NCI-H1048 (cell line): ENCODE measurements at places on chromosomes 5 and 9.
A peak's percentile ranks its signal among the peaks of the same experiment; 100 is the strongest.

- DNase-seq, result no peak
These were observed 139.8 kb downstream of the APBA1 start for GRCh38 chr9:69532396-69532795.

DNA sequence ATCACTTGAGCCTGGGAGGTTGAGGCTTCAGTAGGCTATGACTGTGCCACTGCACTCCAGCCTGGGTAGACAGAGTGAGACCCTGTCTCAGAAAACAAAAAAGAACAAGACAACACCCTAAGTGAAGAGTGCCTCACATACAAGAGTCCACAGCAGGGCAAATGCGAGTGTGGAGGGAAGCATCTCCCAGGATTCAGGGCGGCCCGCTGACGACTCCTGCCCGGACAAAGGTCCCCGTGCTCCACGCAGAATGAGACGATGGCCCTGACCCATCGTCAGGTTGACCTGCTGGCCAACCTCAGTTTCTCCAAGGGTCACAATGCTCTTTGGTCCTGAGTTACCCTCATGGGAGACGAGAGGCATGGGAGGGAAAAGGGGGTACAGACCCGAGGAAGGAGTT, 18.3 kb downstream of the MRNIP start:
- DNase-seq, result no peak

GRCh38 chr9:94005272-94005901, 50.2 kb upstream of the BARX1 start:
- no peak for DNase-seq

GRCh38 chr9:77495834-77496671, 152.1 kb downstream of the GNA14 start:
- DNase-seq, result no peak

DNA sequence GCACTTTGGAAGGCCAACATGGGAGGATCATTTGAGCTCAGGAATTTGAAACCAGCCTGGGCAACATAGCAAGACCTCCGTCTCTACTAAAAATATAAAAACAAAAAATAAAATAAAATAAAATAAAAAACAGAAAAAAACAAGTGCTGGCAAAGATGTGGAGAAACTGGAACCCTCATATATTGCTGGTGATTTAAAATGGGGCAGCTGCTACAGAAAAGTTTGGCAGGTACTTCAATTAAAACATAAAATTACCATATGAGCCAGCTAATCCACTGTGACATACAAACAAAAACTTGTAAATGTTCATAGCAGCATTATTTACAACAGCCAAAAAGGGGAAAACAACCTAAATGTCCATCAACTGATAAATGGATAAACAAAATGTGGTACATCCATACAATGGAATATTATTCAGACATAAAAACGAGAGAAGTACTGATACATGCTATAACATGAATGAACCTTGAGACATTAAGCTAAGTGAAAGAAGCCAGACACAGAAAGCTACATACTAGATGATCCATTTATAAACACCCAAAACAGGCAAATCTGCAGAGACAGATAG, 42.7 kb downstream of the PFDN1 start:
- DNase-seq, result no peak

DNA sequence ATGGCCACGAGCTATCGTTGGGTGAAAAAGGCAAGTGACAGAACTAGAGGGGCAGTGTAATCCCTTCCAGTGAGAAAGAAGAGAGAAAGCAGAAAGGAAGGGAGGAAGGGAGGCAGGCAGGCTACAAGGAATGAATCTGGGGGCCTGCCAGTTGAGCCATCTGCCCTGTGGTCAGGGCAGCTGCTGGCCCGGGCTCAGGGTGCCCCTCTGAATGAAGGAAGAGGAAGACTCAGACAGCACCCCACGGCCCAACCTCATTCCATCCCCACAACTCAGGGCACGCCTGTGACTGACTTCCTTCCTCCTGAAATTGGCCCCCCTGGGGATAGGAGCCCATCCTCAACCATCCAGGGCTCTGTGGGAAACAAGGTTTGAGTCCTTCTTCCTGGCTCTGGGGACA, 20.3 kb upstream of the FLT4 start:
- no peak for DNase-seq

DNA sequence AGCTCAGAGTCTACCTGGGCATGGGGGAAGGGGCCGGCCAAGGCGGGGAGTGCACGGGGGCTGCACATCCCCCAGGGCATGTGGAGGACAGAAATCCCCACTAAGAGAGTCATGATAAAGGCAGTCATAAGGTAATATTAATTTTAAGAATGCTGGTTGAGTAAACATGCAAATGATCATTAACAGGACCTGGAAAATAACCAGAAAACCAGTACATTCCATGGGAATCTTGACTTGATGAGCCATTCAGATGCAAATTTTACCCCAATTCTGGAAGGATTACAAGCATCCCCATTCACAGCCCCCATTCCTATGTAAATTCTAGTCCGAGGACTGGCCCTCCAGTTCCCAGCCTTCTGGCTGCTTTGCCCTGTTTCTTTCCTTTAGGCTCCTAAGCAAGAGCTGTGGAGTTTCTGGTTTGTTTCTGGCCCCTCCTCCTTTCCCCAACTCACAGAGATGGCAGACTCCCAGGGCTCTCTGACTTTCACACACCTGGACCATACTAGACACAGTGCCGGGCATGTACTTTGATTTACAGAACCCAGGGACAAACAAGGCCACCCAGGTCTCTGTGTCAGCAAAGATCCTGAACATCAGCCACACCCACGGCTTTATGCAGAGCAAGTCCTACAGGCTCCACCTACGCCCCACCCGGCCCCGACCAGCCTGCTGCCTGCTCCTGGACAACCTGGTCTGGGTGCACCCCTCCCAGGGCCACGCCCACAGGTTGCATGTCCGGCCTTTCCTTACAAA, 62.7 kb downstream of the SEMA4D start:
- DNase-seq, result peak; percentile 85

DNA sequence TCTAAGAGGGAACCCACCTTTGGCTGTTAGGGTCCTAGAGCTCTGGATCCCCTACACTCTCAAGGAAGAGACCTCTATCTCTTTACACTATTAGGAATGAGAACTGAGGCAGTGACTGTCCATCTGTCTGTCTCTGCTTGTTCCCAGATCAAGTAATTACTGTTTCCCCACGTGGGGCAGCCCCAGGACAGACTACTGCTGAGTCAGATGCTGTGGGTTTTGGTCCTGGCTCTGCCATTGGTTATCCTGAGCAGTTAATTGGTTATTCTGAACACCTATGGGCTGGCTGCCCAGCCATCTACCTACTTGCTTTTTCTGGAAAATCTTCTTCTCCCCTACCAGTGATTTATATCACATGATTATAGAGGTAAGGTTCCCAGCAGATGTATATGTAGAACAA, 33.3 kb downstream of the FBXO10 start:
- no peak for DNase-seq

DNA sequence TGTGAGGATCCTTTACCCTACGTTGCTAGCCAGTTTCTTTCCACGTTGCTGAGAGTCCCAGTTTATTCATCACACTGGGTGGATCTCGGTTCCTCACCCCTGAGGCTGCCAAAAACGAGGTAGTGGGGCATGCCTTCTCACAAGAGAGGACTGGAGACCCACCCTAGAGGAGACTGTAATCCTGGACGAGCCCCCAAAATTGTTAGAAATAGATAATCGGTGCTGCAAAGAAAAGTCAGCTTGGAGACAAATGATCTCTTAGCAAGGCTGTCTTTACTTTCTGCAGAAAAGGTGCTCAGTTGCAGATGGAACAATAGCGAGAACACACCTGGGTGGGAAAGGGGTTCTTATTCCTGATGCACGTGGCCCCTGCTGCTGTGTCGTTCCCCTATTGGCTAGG, 101.8 kb downstream of the TMEM167A start:
- DNase-seq, result no peak

GRCh38 chr9:126117158-126117425, 209.5 kb upstream of the MVB12B start:
- DNase-seq, result no peak

DNA sequence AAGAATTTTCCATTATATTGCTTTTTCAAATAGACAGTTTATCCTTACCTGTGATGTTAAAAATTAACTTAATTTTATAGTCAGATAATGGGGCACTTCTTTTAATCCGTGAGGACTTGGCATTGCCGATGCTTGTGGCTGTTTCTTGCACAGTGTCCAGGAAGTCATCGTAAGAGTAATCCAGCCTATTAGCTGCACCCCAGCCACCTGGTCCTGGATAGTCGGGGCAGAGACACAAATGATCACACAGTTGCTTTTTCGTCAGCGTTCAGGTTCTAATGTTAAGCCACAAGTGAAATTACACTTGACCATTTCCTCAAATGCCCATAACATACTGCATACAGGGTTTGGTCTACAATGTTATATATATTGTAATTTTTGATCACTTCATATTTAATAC, 107.4 kb downstream of the SVEP1 start:
- DNase-seq, result no peak

- peak; percentile 36 for DNase-seq
These were observed 363.7 kb downstream of the CSNK1G3 start for GRCh38 chr5:123875561-123876275.

- no peak for DNase-seq
These were observed 59.8 kb downstream of the MRPS30 start for GRCh38 chr5:44868541-44868940.

DNA sequence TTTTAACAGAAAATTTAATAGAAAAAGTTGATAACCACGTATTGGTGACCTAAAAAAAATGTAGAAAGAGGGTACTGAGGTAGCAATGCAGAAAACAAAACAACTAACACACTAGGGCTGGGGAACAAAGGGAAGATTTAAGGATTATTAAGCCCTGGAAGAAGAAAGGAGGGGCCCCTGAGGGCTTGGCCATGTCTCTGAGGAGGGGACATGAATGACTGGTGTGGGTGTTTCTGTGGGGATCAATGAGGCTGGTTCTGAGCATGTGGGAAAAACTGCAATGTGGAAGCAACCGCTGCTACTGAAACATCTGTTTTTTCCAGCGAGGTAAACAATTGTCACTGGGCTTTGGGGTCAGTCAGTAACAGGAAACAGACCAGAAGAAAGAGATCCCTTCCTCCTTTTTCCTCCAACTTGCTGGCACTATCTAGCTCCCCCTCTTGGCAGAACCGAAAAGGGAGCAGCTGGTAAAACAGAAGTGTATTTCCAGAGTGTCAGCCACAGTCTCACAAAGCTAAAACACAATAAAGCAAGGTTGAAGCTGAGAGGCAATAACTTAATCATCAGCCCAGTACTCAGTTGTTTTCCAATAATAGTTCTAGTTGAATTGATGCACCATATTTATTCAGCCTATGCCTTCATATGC, 48.3 kb downstream of the ATPSCKMT start:
- DNase-seq, result no peak

- no peak for DNase-seq
These were observed 41.9 kb downstream of the NIM1K start for GRCh38 chr5:43233946-43234345.

DNA sequence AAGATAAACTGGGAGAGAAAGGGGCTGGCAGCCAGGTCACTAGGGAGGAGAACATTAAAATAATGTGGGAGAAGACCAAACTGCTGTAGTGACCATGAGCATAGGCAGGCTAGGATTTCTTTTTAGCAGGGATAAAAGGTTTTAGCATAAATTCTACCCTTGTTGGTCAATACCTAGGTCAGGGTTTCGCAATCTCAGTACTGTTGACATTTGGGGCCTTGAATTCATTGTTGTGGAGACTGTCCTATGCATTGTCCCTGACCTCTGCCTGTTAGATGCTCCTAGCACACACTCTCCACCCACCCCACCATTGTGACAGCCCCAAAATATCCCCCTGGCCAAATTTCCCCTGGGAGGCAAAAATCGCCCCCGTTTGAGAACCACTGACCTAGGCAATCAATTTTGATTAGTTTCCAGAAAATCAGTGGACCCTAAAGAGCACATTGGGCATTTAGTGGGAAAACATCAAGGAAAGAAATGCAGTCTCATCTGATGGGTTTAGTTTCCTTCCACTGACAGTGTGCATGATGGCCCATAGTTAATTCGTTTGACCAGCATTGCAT, 181.4 kb downstream of the NTRK2 start:
- DNase-seq, result no peak

DNA sequence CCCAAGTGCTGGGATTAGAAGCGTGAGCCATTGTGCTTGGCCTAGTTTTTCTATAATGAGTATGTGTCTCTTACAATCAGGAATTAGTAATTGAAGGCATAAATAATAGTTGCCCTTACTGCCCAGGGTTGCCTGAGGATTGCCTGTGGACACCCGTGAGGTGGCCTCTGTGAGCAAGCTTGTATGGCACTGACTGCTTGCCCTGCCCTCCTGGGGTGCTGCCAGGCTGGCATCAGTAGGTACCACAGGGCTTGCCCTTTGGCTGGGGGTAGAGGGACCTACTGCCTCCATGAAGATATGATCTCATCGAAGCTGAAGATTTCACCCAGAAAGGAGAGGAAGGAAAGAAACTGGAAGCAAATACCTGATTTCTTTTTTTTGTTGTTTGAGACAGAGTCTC, 23.8 kb upstream of the PHF19 start:
- no peak for DNase-seq

DNA sequence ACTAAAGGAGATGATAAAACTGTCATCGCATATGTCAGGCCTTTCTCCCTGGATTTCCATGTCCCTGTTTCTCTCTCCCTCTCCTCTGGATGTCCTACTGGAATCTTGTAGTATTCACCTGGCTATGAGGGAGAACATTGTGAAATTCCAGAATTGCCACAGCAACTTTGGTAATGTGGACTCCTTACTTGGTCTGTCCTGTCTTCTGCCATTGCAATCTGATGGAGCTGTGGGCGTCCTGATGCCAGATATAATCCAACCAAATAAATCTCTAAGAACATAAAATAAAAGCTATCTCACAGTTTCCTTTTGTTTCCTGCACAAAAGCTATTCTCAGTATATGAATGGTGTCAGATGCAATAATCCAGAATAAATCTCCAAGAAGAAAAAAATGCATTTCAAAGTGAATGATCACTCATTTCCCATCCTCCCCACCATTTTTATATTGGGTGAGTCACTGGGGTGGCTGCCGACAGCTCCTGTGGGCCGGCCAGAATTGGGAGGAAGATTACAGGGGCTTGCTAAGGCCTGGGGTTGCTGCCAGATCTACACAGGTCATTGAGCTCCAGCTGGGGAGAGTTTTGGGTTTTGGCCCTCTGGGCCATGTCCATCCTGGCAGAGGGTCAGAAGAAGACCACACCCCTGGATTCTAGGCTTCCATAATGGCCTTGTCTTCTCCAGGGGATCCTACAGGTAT, 160.7 kb upstream of the PITX1 start:
- no peak for DNase-seq

- no peak for DNase-seq
These were observed 16.1 kb downstream of the CKMT2 start for GRCh38 chr5:81249240-81249639.

DNA sequence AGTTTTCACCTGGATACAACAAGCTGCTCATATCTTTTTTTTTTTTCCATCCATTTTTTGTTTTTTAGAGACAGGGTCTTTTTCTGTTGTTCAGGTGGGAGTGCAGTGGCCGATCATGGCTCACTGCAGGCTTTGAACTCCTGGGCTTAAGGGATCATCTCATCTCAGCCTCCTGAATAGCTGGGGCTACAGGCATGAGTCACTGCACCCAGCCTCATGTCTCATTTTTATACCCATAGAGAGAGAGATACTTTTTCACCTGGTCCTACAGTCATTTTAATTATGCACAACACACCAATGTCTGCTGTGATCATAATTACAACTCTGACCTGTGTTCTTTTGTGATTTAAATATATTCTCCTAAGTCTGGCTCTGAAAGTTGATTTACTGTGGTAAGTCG, 84.4 kb downstream of the KIF4B start:
- no peak for DNase-seq

- no peak for DNase-seq
These were observed 23.2 kb downstream of the TTF1 start for GRCh38 chr9:132383462-132383883.

GRCh38 chr5:135243556-135244285, 155.3 kb downstream of the MACROH2A1 start:
- DNase-seq, result no peak

- DNase-seq, result no peak
These were observed 18.5 kb upstream of the TAL2 start for GRCh38 chr9:105643795-105644194.
